ENCODE measurements at places on chromosomes 1 and 21. TPM values are rescaled to one million over a fixed set of nuclear protein-coding genes. Genes with fewer than 3 reads are reported as not detected.

- no peak for DNase-seq
These were observed 7.4 kb downstream of the DOP1B start for GRCh38 chr21:36163750-36164741.

GRCh38 chr1:4174291-4175200, 274.5 kb upstream of the C1orf174 start:
- no peak for DNase-seq

GRCh38 chr1:226327761-226328162, 18.8 kb upstream of the LIN9 start:
- DNase-seq, result no peak

DNA sequence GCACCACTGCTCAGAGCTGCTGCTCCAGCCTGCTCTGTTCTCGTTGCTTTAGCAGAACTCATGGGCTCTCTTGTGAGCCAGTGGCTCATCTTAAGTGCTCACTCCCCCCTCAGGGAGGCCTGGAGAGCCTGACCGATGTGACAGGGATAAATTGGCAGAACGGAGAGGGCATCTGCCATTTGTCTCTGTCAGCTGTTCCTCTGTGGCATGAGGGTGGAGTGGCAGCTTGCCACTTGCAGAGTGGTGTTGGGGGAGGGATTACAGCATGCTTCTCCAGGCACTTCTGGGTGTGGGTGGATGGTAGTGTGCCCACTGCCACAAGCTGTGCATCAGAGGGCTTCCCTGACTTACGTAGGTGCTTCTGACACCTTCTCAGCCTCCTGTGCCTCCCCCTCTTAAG, 229.5 kb downstream of the PAPPA2 start:
- no peak for DNase-seq

DNA sequence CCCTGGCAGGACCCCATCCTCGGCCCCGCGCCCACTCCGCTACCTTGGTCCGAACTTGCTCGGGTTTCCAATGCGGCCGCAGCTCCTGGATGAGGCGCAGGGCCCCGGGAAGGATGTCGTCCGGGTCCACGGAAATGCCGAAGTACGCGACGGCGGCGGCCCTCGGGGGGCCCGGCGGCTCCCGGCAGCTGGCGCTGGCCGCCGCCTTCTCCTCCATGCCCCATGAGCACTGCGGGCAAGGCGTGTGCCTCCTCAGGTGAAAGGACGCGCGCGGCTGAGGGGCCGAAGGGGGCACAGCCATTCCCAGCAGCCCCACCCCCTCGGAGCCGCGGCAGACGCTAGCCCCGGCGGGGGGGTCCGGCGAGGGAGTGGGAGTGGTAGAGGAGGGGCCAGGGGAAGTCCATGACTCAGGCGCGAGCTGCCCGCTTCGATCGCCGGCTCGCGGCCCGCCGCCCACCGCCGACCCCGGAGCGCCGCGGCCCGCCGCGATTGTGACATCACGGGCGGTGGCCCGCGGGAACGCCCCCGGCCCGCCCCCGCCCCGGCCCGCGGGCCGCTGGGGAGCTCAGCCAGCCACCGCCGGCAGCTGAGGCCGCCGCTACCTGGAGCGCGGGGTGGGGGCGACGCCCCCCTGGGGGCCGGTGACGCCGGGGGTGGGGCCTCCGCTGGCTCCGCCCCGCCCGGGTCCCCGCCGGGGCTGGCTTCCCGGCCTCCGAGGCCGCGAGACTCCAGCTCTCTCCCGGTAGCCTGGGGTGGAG, at the start of gene ETNK2:
TSS of gene ETNK2 (minus strand) at position 493 of the 758 bp plus-strand sequence. CDS start at position 301, 192 bp downstream.
- peak; percentile 68 for DNase-seq

GRCh38 chr1:66399888-66400529, 133.9 kb upstream of the SGIP1 start:
- no peak for DNase-seq

DNA sequence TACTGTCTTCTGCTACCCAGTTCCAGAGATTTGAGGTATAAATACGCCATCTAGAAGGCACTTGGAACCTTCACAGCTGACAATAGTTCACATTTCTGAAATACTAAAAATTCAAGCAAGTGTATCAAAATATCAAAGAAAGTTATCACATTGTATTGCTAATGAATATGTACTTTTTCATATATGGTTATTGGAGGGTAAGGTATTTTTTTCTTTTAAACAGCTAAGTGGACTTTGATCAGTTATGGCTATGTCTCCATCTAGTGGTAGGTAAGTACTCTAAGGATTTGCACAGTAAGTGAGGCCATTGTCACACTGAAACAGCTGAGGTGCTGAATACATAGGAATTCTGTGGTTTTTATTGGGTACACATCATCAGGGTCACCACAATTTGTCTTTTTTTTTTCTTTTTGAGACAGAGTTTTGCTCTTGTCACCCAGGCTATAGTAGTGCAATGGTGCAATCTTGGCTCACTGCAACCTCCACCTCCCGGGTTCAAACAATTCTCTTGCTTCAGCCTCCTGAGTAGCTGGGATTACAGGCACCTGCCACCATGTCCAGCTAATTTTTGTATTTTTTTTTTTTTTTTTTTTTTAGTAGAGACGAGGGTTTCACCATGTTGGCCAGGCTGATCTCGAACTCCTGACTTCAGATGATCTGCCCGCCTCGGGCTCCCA, 49.1 kb upstream of the CR2 start:
- peak; percentile 49 for DNase-seq

DNA sequence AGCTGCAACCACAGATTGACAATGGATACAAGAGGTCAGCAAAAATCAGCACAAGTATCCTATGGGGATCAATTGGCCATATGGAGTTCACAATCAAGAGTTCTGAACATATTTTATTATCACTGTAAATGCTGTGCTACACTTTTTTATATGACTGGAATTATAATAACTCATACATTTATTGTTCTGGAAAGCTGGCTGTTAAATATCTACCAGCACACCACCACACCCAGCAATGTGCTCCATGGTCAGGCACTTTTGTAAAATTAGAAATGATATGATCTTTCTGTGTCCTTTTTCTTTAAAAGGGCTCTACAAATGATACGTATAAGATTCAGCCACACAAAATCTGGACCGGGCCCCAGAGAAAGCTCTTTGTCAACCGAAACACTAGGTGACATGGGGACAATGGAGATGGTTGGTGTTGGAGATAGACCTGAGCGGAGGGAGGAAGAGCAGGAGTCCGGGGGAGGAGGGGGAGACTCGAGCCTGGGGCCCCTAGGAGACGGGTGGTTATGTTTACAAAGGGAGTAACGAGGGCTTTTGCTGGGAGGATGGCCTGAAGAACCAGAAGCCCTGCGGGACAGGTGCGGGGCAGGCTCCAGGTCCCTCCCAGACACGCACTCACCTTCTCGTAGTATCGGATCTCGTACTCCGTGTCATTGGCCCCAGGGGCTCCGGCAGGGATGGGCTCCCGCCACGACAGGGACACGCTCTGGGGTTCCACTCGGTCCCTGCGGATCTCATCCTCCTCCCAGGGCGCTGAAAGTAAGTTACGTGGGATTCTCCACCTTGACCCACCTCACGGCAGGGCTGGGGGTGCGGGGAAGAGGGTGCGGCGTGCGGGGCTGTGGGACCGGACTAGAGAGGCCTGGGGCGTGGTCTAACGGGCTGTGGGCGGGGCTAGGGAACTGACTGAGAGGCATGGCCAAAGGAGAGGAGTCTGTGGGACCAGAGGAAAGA, 30.0 kb downstream of the EPHA10 start:
- DNase-seq, result peak; percentile 44

DNA sequence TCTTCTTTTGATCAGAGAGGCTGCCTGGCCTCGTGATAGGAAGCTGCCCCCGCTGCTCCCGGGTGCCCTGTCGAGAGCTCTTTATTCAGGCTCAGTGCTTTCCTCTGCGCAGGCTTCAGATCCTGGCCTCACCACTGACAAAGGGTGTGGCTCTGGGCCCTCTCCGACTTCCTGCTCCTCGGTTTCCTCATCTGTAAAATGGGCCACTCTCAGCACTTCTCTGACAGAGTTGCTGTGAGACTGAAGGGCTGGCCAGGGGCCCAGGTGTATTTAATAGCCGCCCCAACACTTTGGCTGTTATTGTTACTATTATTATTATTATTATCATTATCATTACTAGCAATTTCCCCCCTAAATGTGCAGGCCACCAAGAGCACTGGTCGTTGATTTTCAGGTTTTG, 61.0 kb upstream of the EFHD2 start:
- DNase-seq, result no peak

DNA sequence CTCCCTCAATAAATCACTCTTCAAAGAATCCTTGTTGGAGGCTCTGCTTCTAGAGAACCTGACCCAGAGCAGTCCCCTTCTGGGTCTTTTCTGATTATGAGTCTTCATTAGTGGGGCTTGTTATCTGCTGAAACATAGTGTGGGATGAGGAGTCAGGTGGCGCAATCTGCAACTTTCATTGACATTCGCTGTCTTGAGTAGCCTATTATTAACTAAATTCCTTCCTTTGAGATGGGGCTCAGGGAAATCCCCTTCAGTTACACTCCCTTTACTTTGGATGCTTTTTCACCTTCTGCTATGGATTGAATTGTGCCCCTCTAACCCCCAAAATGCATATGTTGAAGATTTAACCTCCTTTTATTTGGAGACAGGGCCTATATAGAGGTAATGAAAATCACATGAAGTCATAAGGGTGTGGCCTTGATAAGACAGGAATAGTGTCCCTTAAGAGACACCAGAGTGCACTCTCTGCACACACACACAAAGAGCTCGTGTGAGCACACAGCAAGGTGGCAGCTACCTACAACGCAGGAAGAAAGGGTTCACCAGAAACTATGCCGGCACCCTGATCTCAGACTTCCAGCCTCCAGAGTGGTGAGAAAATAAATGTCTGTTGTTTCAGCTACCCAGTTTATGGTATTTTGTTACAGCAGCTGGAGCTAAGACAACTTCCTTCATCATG, 19.5 kb downstream of the DIO1 start:
- no peak for DNase-seq

GRCh38 chr1:24899581-24900485, 30.2 kb downstream of the RUNX3 start:
- no peak for DNase-seq

- no peak for DNase-seq
These were observed 116.0 kb downstream of the NOS1AP start for GRCh38 chr1:162185314-162186025.

GRCh38 chr1:244155661-244156060, 104.6 kb downstream of the ZBTB18 start:
- no peak for DNase-seq

DNA sequence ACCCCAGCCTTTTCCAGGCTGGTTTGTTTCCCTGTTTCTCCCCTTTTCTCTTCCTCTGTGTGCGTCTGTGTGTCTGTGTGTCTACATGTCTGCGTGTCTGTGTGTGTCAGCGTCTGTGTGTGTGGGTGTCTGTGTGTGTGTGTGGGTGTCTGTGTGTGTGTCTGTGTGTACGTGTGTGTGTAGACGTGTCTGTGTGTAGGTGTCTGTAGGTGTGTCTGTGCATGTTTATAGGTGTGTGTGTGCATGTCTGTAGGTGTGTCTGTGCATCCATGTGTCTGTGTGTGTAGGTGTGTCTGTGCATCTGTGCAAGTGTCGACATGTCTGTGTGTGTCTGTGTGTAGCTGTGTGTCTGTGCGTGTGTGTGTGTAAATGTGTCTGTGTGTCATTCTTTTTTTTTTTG, 3.3 kb downstream of the TTLL10 start:
- no peak for DNase-seq

- no peak for DNase-seq
These were observed 125.0 kb downstream of the PTPN14 start for GRCh38 chr1:214426426-214426812.

GRCh38 chr1:236247286-236247685, 34.5 kb downstream of the ERO1B start:
- DNase-seq, result no peak

GRCh38 chr1:189787201-189787600, 690.5 kb downstream of the BRINP3 start:
- DNase-seq, result no peak

GRCh38 chr1:55718758-55719671, 503.9 kb upstream of the USP24 start:
- DNase-seq, result peak; percentile 86

GRCh38 chr1:112472142-112472541, 36.6 kb upstream of the WNT2B start:
- DNase-seq, result no peak

- DNase-seq, result no peak
These were observed 8.9 kb upstream of the PCBP3 start for GRCh38 chr21:45634511-45635183.

GRCh38 chr1:1205769-1206375, 520 bp downstream of the TNFRSF18 start:
- DNase-seq, result no peak

- peak; percentile 12 for DNase-seq
These were observed 3.7 kb upstream of the JAM2 start for GRCh38 chr21:25635310-25635709.

GRCh38 chr21:45448810-45449657, 44.1 kb downstream of the COL18A1 start:
- no peak for DNase-seq

GRCh38 chr1:111709986-111710385, 29.2 kb downstream of the INKA2 start:
- DNase-seq, result no peak

- peak; percentile 7 for DNase-seq
These were observed 347.4 kb downstream of the PDE4B start for GRCh38 chr1:66140072-66140471.

- DNase-seq, result peak; percentile 79
These were observed 206.0 kb downstream of the CAMTA1 start for GRCh38 chr1:6991266-6991665.

GRCh38 chr1:113128116-113128515, 55.1 kb downstream of the LRIG2 start:
- no peak for DNase-seq

DNA sequence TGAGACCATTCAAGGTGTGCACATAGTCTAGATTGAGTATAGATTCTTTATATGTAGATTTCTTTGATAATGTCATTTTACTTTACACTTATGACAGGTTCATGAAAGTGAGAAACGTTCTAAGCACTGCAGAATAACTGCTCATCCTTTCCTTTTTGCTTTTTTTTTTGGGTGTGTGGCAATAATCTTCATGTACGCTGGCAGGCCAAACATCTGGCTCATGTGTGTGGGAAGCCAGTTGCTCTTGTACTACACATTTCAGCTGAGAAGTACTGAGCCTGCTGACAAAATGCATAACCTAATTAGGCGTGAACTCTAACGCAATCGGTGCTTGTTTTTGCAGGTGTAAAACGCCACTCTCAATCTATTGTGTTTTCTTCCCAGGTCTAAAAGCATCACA, 350.8 kb upstream of the KAZN start:
- DNase-seq, result no peak

DNA sequence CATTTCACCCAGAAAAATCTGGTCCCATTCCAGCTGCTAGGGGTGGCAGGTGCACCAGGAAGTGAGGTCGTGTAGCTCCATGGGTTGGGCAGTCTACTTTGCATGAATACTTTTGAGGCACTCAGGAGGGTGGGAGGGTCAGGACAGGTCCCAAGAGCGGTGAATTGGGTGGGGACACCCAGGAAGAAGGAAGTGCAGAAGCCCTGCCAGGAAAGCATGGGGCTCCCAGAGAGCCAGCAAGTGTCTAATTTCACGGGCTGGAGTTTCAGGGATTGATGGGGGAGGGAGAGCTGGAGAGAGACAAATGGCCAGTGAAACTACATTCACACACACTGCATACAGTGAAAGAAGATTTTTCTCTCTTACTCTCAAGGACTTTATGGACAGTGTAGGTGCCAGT, 137.8 kb downstream of the GALNT2 start:
- DNase-seq, result no peak

The TNFRSF8 gene
- 16.4 TPM for total RNA-seq

The CASQ1 gene
- total RNA-seq, result not detected

The CELF3 gene
- 0.11 TPM for total RNA-seq

The ENO1 gene
- total RNA-seq, result 3,733 TPM

The DENND4B gene
- total RNA-seq, result 6.5 TPM

The CDA gene
- not detected for total RNA-seq

The SIPA1L2 gene
- 33.7 TPM for total RNA-seq

The OR2T1 gene
- total RNA-seq, result not detected

The FGR gene
- not detected for total RNA-seq

The PLPPR4 gene
- total RNA-seq, result 0.21 TPM

The PHLDA3 gene
- 11.7 TPM for total RNA-seq

The NCF2 gene
- total RNA-seq, result 26.2 TPM

The RAB25 gene
- not detected for total RNA-seq

The CNN3 gene
- 447 TPM for total RNA-seq
